ENCODE measurements at places on chromosomes 7 and 10.

DNA sequence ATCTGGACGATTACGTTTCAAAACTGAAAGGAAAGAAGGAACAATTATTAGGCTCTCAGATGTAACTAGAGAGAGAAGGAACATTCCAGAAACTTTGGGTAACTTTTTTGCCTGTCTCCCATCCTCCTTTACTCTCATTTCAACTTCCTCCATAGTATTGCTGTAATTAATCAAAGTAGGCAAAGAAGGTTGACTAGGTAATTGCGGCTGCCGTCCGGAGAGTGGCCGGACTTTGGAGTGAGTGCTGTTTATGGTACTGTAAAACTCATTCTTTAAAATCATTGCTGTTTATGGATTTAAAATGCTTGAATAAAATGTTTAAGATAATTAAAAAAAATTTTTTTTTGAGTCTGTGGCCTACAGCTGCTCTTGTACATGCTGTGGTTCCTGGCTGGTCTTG, 56.4 kb downstream of the RBM33 start:
- DNase-seq = no peak

DNA sequence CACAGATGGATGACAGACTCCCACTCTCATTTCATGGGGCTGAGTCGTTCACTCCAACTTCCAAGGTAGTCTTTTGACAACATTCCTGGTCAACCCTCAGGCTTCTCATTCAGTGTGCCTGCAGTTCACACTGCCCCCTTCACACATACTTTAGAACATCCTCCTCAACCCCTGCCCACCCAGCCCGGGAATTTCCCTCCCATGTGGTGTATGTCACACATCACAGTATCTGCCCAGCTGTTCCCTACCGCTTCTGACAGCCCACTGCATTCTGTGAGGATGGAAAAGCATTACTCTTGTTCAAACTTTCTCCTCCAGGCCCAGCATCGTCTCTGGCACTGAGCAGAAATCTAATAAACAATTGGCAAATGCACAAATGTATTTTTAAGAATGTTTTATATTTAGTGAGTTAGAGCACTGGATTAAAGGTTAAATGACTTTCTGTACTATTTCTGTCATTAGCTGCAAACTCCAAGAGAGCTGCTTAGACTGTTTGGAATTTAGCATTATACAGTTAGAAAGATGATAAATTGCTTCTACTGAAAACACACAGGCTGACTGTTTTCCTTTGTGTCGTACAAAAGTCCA, 110.4 kb downstream of the SFMBT2 start:
- no peak for DNase-seq

- no peak for DNase-seq
Measured at GRCh38 chr7:66627151-66627681, 1.5 kb upstream of the KCTD7 start.

GRCh38 chr7:108249453-108249852, 119.3 kb upstream of the LAMB4 start:
- DNase-seq = no peak

- DNase-seq = no peak
Measured at GRCh38 chr10:49293208-49293603, 5.8 kb upstream of the C10orf71 start.
